Activated effector memory CD4-positive, alpha-beta T cell treated with anti-CD3 and anti-CD28 coated beads, Interleukin-2, amount 50 U/mL, for 16 hours (primary cell): ENCODE measurements at places on chromosomes 7 and 10.
A peak's percentile ranks its signal among the peaks of the same experiment; 100 is the strongest.

DNA sequence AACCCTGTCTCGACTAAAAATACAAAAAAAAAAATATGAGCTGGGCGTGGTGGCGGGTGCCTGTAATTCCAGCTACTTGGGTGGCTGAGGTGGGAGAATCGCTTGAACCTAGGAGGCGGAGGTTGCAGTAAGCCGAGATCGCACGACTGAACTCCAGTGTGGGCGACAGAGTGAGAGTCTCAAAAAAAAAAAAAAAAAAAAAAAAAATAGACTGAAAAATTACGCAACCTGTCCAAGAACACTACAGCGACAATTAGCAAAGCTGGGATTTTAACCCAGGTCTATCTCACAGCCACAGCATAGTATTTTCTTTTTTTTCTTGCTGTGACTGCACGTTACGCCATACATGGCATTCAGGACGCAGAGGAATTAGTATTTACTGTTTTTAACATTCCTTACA is 1.1 kb upstream of the RABGEF1 start:
- DNase-seq: no peak

DNA sequence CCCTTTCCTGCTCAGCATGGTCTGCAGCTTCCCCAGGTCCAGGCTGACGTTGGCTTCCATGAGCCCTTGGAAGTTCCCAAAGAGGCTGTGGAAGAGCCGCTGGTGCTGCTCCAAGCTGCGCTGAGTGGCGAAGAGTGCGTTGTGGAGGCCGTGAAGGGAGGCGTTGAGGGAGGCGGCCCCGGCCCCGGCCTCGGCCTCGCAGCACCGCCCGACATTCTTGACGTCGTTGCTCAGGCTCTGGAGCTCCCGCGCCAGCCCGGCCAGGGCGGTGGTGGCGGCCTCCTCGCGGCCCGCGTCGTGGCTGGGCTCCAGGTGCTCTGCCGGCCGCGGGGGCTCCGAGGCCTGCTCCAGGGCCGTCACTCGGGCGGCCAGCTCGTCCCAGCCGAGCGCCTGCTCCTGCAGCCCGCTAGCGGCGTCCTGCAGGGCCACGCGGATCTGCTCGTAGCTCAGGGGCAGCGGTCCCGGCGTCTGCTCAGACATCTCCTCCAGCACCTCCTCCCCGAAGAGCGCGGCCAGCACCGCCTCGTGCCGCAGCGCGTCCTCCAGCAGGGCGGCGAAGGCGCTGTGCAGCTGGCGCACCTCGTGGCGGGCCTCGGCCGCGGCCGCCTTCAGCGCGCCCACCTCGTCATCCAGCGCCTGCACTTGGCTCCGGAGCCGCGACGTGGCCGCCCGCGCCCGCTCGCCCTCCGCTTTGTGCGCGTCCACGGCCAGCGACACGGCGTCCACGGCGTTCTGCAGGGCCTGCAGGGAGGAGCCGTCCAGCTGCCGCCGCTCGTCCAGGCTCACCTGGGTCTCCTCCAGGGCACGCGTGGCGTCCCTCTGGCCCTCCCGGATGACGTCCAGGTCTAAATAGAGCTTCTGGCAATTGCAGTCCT is 14.7 kb downstream of the MMRN2 start:
- no peak for DNase-seq

- no peak for DNase-seq
Measured at GRCh38 chr10:84214046-84214572, 11.2 kb downstream of the LRIT2 start.

GRCh38 chr10:64636461-64636860 is 1115.3 kb downstream of the REEP3 start:
- no peak for DNase-seq

DNA sequence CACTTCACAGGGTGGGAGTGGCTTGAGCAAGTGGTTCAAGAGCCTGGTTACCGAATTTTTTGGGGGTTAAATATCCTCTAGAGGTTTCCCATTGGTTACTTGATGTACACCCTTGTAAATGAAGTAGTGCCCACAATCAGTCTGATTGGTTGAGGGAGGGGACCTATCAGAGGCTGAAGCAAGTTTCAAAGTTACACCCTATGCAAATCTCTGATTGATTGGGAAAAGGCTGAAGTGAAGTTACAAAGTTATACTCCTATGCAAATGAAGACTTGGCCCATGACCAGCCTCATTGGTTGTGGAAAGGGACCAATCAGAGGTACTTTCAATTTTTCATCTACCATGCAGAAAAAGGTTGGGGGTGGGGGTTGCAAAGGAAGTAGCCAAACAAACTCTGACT is 34.7 kb downstream of the UBE2D4 start:
- DNase-seq: no peak

DNA sequence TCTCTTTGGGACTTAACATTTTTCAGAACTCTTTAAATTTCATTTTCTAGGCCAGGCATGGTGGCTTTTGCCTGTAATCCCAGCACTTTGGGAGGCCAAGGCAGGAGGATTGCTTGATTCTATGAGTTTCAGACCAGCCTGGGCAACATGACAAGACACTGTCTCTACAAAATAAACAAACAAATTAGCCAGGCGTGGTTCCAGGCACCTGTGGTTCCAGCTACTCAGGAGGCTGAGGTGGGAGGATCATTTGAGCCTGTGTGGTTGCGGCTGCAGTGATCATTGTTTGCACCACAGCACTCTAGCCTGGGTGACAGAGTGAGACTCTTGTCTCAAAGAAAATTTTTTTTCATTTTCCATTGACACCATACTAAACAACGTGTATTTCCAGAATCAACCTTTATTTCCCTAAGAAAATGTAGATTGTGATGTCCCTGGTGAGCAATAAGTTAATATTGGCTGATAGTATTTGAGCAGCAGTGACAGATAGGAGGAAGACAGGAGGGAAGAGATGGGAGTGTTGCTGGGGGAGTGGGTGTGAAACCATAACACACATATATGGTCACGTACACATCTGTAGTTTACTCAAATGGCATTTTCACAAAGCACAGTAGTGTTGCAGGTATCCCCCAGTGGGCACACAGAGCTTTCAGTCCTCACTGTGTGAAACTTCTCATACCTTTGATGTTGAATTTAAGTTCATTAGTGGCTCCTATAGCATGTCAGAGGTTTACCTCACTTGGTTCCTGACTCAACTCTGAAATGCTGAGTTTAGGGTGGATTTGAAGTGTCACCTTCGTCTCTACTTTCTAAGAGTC is 205.6 kb downstream of the AUTS2 start:
- DNase-seq: no peak

DNA sequence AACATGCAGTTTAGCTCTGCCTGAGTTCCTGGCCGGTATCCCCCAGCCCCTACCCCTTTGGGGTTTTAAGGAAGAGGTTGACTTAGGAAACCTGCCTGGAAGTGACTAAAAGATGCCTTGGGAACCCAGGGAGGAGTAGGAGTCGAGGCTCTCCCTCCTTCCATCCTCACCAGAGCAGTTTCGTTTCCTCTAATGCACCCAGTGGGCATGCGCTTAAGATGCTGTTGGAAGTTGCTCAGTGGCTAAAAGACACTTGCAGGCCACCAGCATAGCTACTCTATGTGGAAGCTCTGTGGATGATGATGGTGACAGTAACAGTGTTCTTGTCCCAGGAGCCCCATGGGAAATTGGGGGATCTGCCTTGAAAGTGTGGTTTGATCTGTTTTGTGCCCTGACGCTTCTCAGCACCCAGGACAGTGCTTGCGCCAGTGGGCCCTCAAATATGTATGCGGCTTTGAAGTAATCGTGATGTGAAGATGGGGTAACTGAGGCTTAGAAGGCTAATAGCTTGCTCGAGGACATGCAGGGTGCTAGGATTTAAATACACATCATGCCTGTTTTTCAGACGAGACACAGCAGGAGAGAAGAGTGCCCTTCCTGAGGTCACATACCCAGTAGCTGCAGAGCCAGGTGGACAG is 32.0 kb downstream of the TBATA start:
- no peak for DNase-seq

DNA sequence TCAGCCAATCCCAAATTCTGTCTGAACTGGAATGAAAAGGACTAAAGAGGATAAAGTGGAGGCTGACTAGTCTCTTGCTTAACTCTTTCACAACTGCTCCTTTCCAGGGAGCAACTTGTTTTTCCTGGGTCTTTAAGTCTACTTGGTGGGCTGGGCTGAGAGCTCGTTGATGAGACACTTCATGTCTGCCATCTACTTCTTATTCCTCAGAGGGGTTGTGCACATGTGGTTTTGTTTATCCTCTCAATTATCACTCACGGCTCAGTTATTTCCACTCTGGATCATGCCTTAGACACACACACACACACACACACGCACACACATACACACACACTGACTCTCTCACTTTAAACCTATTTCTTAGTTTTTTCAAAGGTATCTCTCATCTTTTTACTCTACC is 298.6 kb upstream of the MTPN start:
- DNase-seq: no peak

DNA sequence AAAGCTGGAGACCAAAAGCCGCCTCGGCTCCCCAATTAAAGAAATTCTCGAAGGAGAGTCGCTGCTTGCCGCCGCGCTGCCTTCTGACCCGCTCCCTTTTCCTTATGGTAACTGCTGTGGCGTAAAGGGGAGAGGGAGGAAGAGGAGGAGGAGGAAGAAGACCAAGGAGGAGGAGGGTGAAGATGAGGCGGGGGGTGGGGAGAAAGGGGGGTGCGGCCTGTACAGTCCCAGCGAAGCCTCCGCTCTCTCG is 388 bp downstream of the CNOT4 start:
- no peak for DNase-seq

- DNase-seq: peak; percentile 64
Measured at GRCh38 chr7:38321515-38321944, 48.1 kb upstream of the TARP start.

DNA sequence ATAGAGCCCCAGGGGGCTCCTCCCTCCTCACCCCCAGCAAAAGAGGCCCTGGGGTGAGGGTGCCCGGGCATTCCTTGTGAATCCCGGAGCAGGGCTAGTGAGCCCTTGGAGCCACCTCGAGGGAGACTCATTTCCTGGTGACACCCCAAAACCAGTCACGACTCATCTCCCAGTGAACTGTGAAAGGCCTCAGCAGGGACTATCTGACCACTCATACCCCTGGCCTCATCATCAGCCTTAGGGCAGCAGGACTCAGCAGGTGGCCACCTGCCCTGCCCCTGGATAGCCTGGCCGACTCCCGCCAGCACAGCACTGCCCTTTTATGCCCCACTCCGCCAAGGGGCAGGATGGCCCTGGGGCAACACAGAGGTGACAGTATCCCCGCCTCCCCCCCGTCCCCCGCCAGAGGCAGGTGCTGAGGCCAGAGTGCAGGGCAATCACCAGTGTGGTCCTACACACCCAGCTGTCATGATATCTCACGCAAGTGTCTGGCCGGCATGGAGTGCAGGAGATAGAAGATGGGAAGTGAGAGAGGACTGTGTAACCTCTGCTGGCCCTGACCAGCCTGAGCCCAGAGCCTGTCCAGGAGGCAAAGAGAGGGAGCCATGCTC is 3.2 kb downstream of the SNCG start:
- peak; percentile 59 for DNase-seq

- DNase-seq: no peak
Measured at GRCh38 chr10:49750546-49750945, 11.6 kb downstream of the OGDHL start.

DNA sequence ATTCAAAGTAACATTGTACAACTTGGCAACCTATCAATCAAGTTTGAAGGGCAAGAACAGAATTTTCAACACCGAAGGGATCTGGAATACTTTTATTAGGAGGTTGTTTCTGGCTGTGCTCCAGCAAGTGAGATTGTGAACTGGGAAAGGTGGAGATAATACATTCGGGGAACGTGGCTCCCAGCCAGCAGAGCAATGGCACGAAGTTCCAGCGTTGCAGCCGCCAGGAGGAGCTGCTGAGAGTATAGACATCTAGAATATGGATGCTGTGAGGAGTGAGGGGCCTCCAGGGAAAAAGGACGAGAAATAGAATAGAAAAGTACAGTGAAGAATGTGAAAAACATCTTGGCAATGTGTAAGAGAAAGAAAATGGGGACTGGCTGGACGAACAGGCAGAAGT is 69.5 kb downstream of the TCERG1L start:
- DNase-seq: no peak

- DNase-seq: no peak
Measured at GRCh38 chr7:134942690-134943466, 43.4 kb upstream of the AGBL3 start.

DNA sequence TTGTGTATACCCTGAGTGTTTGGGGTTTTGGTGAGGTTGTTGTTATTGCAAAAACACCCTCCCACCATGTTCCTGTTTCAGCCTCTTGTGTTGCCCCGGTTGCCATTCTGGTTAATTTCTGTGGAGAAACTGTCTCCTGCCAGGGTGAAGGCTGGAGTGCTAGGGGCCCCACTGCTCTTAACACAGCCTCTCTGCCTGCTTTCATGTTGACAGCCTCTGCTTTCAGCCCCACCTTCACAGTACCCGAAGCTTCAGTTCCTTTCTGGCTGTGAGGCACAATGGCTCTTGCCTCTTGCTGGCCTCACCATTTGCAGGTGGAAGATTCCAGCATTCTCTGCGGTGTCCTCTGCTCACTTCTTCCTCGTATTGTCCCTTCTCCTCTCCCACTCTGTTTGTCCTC is 19.2 kb downstream of the SLC18A2 start:
- no peak for DNase-seq
